NAMALWA (cell line): ENCODE measurements at places on chromosomes 11 and 22.

GRCh38 chr11:112524798-112525197, 264.1 kb upstream of the PLET1 start:
- no peak for DNase-seq

DNA sequence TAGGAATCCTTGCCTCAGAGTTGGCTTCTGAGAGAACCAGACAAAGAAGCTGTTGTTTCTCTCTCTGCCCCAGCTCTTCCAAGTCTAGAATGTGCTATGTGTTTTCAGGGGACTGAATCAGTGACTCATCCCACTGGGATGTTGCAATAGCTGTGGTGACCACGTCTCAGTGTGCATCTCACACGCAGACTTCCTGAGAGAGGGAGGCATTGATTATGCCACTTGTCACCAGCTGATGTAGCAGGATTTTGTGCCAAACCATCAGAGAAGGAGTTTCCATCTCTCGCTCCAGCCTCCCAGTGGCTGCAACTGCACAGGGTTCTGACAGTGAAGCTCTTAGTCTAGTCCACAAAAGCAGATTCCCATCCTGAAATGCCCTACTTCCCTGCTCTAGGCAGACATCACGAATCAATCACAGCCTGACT, 455.8 kb downstream of the MIAT start:
- DNase-seq = no peak

GRCh38 chr11:121514432-121515334, 61.9 kb upstream of the SORL1-AS1 start:
- DNase-seq = no peak

GRCh38 chr11:24754406-24754805, 257.6 kb downstream of the LUZP2 start:
- no peak for DNase-seq

DNA sequence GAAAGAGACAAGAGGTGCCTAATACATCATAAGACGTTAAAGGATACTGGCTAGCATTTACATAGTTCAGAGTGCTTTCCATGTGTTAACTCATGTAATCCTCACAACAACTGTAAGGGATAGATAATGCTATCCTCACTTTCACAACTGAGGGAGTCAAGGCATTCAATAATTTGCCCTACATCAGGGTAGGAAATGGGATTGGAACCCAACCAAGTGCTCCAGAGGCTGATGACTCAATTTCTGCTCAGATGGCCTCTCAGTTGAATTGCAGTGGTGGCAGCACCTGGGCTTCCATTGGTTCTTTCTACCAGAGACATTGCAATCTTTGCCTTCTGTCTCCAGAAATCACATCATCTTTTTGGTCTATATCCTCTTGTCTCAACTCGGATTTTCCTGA, 232.9 kb downstream of the ETS1 start:
- no peak for DNase-seq

DNA sequence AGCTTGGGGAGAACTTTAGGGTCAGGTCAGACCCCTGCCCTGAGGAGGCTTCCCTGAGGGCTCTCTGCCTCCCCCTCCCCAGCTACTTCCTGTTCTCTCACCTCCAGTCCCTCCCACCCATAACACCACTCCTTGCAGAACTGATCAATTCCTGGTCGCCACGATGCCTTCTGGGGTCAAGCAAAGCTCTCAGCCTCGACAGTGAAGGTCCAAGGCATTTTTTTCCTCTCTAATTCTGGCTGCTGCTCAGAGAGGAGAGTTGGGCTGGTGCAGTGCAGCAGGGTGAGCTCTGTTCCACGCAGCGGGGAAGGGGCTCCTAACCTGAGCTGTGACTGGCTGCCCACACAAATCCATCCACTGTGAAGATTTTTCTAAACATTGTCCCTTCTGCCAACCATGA, 628.4 kb downstream of the BRD1 start:
- no peak for DNase-seq

- DNase-seq = no peak
Observed at GRCh38 chr11:99325847-99326246, 305.1 kb downstream of the CNTN5 start.

DNA sequence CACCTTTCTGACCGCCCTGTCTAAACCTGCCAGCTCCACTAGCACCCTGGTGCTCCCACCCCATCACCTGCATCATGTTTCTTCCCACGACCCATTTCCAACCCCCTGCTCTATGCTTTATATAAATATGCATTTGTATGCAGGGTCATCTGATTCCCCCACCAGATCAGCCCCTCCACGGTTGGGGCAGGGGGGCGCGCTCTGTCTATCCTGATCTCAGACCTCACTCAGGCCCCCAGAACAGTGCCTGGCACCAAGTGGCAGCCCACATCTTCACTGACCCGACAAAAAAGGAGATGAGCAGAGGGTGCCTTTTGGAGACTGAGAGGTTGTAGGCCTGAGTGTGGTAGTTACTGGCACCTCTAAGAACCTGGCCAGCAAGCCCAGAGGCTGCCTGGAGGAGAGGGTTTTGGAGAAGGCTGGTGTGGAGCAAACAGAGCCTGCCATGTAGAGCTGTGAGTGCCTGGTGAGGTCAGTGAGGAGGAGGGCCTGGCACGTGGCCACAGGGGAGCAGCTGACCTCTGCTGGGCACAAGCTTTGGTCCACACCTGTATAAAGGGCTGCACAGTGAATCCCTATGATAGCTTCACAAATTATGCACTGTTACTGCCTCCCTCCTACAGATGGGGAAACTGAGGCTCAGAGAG, 86.3 kb upstream of the RTL6 start:
- no peak for DNase-seq

DNA sequence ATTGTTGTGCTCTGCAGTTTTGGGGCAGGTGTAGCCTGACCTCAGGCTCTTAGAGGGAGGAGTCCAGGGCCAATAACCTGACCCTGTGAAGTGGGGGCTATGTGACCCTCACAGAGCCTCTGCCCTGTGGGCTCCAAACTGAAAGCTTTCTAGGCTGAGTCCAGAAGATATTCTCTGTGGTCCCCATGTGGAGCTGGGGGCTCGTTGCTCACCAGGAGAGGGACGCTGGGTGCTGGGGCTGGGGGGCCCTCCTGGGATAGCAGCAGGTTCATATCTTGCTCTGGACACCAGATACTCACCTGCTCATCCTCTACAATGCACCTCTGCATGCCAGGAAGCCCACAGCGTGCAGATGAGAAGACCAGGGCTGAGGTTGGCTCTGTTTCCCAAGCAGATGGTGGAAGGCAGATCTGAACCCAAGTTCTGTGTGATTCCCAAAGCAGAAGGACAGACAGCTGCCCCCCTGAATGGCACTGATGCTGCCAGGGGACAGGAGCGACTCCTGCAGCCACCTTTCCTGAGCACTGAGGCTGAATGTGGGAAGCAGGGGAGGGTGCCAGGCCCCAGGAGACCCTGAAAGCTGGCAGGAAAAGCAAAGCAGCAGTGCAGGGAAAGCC, 1022.0 kb downstream of the TBC1D22A start:
- DNase-seq = no peak
